HFF-Myc (cell line): ENCODE measurements at places on chromosomes 7 and 10.

- DNase-seq: peak; percentile 40
Observed at GRCh38 chr10:2927958-2928840, 139.1 kb upstream of the PFKP start.

- DNase-seq: no peak
Observed at GRCh38 chr10:130483691-130484467, 347.7 kb downstream of the GLRX3 start.

DNA sequence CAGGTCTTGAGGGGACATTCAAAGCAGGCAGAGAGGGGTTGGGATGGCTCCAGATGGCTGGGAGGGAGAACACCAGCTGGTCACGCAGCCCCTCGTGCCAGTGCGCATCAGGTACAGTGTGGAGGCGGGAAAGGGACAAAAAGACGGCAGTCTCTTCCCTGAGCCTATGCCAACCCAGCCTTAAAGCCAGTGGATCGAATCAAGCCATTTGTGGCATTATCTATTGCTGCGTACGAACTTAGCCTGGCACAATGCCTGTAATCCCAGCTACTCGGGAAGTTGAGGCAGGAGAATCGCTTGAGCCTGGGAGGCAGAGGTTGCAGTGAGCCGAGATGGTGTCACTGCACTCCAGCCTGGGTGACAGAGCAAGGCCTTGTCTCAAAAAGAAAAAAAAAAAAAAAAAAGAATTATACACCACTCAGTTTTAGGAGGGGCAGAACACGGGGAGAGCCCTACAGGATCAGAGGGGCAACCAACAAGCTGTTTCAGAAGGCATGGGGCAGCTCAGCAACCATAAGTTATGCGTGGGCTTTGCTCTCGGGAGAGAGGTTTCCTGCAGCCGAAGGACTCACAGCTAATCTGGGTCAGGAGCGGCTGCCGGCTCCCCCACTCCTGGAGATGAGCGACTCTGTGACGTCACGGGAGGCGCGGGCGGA lies 356 bp upstream of the NDUFB2 start:
- DNase-seq: peak; percentile 48

- no peak for DNase-seq
Observed at GRCh38 chr7:3754493-3755341, 453.7 kb downstream of the SDK1 start.

GRCh38 chr10:86204421-86205305 lies 161.9 kb downstream of the GRID1 start:
- no peak for DNase-seq

- peak; percentile 85 for DNase-seq
Observed at GRCh38 chr10:102629661-102630614, 14.3 kb upstream of the TRIM8 start.

DNA sequence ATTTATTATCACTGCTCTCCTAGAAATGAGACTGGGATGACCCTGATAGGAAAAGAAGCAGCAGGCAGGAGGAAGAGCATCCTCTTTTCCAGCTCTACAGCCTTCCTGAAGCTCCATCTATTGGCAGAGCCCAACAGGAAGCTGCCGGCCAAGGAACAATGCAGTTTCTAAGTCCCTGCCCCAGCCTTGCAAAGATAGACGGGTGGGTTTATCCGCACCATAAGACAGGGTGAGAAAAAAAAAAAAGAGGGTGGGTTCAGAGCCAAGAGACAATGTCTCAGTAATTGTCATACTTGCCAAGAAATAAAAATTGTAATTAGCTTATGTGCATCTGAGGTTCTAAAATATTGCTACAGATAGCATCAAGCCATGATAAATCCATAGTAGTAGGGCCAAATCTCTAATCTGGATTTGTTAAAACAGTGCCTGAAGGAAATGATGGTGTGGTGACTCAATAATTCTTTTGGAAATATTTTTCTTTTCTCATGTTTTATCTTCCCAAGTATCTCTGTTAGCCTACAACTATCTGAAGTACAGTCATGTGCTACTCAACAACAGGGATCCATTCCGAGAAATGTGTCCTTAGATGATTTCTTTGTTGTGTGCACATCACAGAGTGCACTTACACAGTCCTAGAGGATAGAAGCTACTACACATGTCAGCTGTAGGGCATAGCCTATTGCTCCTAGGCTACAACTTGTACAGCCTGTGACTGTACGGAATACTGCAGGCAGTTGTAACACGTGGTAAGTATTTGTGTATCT lies 242.9 kb upstream of the CXCL12 start:
- no peak for DNase-seq

- no peak for DNase-seq
Observed at GRCh38 chr10:96478355-96478754, 35.4 kb downstream of the TLL2 start.

DNA sequence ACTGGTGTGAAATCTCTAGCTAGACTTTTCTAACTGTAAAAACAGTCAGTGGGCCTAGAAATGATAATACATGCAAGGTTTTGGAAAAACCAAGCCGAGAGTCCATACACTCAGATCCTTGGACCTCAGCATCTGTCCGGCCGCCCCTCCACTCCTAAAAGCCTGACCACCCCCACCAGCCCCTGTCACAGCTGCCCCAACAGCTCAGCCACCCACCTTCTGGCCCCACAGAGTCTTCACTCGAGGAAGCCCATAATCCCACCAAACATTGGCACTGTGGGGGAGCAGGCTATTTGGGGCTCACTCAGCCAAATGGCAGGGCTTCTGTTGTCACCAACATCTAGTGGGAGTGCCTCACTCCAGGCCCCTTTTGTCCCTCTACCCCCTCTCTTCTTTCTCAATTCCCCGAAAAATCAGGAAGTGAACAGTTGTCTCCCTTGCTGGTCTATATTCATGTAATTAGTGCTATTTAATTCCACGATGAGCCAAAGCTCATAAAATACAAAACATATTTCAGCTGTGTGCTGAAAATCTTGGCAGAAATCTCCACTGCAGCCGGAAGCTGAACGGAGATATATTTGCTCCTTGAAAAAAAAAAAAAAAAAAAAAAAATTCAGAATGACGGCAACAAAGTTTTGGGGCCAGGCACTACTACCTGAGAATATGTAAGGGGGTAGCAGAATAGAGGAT lies 55.5 kb downstream of the PLXNA4 start:
- no peak for DNase-seq

- no peak for DNase-seq
Observed at GRCh38 chr10:51147644-51148399, 73.5 kb downstream of the PRKG1 start.

- no peak for DNase-seq
Observed at GRCh38 chr7:93046641-93047040, 71.1 kb downstream of the SAMD9 start.

DNA sequence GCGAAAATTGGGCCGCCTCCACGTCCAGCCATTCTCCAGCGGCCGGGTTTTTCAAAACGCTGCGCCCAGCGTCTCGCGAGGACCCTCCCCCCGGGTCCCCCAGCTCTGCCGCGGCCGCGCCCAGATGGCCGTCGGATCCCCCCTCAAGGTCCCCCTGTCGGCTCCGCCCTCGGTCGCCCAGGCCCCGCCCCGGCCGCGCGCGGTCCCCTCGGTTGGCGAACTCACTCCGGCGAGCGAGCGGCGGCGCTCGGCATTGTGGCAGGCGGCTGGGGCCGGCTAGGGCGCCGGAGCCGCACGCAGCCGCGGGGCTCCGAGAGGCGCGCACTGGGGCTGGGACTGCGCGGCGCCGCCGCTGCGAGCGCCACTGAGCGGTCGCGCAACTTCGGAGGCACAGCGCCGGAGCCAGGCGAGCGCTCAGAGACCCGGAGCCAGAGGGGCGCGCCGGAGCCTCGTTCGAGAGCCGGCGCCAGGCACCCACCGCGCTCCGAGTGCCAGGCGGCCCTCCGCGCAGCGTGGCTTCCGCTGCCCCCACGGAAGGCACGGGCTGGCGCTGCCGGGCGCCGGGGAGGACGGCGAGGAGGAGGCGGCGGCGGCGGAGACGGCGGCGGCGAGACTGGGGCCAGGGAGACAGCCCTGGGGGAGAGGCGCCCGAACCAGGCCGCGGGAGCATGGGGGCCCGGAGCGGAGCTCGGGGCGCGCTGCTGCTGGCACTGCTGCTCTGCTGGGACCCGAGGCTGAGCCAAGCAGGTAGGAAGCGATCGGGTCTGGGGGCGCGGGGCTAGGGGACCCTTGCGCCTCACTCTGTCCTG lies at the start of gene UNC5B:
TSS of gene UNC5B (plus strand) at position 253 of the 809 bp plus-strand sequence. CDS start at position 669, 416 bp downstream.
- DNase-seq: peak; percentile 42

DNA sequence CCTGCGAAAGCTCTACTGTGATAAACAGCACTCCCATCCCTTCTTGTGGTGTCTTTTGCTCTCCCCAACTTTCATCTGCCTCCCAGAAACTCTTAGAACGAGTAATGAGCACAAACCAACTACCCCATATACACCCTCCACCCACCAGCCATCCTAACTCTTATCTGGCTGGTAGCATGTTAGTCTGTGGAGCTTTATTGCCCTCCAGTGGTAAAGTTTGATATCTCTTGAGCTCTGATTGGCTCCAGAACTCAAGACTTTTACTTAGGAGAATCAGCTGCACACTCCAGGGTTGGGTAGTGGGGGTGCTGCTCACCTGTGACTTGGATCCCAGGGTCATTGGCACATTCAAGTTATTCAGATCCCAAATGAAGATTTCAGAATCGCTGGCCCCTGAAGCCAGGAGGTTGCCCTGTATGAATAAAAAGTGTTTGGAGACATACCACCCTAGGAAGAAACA lies 10.9 kb downstream of the SEC31B start:
- DNase-seq: peak; percentile 57

- DNase-seq: no peak
Observed at GRCh38 chr10:34607894-34608293, 207.2 kb downstream of the PARD3 start.

DNA sequence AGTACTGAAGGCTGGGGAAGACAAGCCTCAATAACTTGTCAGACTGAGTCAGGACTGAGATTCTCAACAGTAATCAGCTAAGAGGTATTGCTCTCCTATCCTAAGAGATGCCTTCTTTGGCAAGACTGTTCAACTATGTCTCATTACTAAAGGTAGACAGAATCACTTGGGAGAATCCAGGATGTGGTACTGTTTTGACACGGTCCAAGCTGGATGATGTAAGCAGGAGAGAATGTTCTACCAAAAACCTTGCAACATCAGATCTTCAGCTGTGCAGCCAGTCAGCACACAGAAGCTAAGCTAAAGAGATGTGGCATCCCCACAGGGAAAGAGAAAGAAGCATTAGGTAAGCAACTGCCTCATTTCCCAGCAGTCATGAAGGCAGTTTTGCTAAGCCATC lies 391.4 kb downstream of the NRG3 start:
- DNase-seq: no peak

- no peak for DNase-seq
Observed at GRCh38 chr7:151081170-151082101, 827 bp upstream of the FASTK start.

DNA sequence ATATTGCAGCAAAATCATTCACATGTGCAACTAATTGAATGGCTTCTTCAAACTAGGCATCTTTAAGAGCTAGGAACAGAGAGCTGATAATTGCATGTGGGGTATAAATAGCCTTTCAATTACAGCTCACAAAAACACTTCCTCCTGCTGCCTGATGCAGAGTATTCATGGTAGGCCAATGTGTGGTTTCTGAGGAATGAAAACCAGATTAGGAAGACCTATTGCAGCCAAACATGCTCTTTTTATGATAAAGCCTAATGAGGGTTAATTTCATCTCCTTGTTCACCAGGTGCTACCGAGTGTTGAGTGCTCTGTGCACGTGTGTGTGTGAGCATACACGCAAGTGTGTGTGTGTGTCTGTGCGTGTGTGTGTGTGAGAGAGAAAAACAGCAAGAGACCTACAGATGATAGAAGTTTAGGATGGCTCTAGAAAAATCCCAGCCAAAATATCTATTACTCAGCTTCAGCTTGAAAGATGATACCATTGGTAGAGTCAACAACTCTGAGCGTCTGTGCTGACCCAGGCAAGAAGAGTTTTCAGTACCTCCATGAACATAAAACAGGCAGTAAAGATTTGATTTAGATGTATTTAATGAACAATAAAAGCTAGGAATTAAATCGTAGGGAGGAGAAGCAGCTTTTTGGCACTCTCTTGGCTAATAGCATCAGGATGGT lies 448.5 kb upstream of the ANKRD30A start:
- no peak for DNase-seq

- DNase-seq: no peak
Observed at GRCh38 chr10:132524443-132525285, 12.9 kb upstream of the INPP5A start.

DNA sequence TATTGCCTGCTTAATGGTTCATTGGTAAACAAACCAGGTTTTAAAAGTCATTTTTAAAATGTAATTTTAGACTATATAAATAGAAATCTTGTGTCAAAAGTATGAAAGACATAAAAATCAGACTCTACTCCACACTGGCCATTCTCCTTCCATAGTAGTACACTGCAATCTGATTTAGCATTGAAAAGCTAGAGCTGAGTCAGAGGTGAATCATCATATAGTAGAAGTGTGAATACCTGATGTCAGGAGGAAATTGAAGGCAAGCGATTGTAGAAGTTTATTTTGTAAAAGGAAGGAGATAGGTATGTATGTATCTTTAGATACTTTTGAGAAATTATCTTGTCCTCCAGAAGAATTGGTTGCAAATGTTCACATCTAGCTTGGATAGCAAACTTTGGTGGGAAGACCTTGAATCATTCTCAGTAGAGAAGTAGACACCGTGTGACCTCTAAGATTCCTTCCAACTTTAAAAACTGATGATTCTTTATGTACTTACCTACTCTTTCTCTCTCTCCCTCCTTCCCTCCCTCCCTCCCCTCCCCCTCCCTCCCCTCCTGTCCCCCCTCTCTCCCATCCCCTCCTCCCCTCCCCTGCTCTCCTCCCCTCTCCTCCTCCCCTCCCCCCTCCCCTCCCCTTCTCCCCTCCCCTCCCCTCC lies 88.1 kb downstream of the BTAF1 start:
- DNase-seq: peak; percentile 26

- no peak for DNase-seq
Observed at GRCh38 chr7:77362905-77363304, 53.2 kb downstream of the GSAP start.

- peak; percentile 45 for DNase-seq
Observed at GRCh38 chr7:25565949-25566348, 337.7 kb upstream of the NPVF start.

- no peak for DNase-seq
Observed at GRCh38 chr7:16051561-16052255, 365.2 kb upstream of the MEOX2 start.

- no peak for DNase-seq
Observed at GRCh38 chr7:66460921-66461361, 167.7 kb upstream of the KCTD7 start.

DNA sequence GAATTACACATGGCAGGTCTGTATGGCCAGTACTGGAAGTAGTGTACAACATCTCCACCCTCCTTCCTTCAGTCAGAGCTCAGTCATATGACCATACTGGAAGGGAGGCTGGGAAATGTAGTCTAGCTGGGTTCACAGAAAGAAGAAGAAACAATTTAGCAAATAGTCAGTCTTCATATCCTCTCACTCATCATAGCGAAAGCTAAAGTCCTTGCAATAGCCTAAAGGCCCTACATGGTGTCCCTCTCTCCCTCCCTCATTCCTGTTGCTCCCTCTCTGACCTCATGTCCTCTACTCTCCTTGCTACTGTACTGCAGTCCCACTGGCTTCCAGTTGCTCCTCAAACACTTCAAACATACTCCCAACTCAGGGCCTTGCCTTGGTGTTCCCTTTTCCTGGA lies 4.3 kb upstream of the CALU start:
- no peak for DNase-seq
